Dermis blood vessel endothelial cell (primary cell): ENCODE measurements at places on chromosomes 5 and 9. TPM values are rescaled to one million over a fixed set of nuclear protein-coding genes. Genes with fewer than 3 reads are reported as not detected.

AK1 gene
- total RNA-seq, result 22.0 and 42.2 TPM in 2 replicates

PTGER4 gene
- 12.3 and 23.5 TPM in 2 replicates for total RNA-seq

KLHL3 gene
- total RNA-seq, result 21.1 and 32.6 TPM in 2 replicates

CMYA5 gene
- total RNA-seq, result 0.05 and 0.17 TPM in 2 replicates

CCDC180 gene
- 0.37 and 1.4 TPM in 2 replicates for total RNA-seq

NDOR1 gene
- 3.4 and 5.8 TPM in 2 replicates for total RNA-seq

CEL gene
- 0.14 and 0.17 TPM in 2 replicates for total RNA-seq

ZNF484 gene
- total RNA-seq, result 15.0 and 15.4 TPM in 2 replicates

GRCh38 chr9:682633-683508, 158.6 kb upstream of the DMRT1 start:
- peak; percentile 80 for DNase-seq

GRCh38 chr5:42720251-42720650, 36.4 kb upstream of the CCDC152 start:
- no peak for DNase-seq

DNA sequence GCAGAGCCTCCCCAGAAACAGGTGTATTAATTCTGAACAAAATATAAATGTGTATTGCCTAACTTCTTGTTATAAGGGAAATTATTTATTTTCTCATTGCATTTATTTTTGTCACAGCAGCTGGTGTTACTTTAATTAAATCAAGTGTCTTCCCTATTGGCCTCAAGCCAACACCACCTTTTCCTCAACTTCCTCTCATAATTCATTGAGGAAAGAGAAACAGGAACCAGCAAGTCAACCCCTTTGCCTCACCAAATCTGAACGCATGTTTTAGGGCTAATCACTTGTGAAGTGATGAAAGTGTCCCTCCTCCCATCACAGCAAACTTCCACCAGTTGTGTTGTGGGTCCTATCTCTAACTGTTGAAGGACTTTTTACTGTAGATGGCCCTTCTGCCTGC, 73.1 kb downstream of the DIRAS2 start:
- no peak for DNase-seq

DNA sequence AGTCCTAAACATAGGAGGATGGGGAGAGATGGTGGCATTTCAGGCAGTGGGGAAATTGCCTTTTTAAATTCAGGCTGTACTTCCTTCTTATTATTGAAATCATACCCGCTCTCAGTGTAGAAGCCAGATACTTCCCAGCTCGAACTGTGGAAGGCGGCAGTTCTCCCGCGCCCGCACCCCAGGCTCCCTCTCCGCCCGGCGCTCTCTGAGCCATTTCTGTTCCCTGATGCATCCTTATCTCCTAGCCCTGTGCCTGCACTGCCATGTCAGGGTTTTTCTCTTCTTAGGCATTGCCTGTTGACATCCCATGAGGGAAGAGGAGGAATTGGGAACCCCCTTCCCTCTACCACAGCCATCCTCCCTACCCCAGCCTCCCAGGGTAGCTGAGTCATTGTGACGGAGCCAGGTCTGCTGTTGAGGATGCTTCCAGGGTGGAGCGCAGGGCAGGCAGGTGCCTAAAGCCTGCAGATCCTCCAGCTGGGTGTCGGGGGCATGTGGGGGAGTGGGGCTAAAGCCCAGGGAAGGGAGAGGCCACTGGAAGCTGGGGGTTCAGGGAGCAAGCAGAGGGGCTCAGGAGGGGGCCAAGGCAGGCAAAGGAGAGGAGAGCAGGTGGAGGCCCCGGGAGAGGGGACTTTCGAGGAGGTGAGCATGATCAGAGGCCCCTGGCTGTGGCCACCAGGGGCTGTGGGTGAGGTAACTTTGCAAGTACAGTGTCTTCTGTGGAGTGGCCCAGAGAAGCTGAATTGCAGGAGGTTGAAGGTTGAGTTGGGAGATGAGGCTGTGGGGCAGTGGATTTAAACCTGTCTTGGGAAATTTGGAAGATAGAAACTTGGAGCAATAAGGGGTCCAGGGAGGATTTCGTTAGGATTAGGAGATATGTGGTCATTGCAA, 16.2 kb downstream of the LAMC3 start:
- no peak for DNase-seq

DNA sequence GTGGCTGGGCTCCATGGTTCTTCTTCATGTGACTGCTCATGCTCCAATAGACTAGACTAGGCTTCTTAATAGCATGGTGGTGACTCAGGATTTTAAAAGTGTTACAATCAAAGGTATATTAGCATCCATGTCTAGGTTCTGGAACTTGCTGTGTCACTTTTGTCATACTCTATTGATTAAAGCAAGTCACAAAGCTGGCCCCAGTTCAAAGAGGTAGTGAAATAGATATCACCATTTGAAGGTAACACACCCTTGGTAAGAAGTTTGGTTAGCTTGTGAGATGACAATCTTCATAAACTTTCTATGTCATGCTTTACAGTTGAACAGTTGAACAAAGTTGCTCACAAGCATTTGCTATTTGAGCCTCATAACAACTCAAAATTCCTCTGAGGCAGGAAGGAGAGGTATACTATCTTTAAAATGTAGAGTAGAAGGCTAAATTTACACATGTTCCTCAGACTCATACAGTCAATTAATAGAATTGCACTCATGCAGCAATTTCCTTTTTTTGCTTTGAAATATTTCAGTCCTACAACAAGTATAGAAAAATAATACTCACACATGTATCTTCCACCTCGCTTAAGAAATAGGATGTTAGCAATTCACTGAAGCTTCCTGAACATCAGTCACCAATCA, 56.8 kb upstream of the TMEM252 start:
- no peak for DNase-seq

GRCh38 chr5:160970605-160971191, 118.7 kb upstream of the ATP10B start:
- DNase-seq, result no peak

DNA sequence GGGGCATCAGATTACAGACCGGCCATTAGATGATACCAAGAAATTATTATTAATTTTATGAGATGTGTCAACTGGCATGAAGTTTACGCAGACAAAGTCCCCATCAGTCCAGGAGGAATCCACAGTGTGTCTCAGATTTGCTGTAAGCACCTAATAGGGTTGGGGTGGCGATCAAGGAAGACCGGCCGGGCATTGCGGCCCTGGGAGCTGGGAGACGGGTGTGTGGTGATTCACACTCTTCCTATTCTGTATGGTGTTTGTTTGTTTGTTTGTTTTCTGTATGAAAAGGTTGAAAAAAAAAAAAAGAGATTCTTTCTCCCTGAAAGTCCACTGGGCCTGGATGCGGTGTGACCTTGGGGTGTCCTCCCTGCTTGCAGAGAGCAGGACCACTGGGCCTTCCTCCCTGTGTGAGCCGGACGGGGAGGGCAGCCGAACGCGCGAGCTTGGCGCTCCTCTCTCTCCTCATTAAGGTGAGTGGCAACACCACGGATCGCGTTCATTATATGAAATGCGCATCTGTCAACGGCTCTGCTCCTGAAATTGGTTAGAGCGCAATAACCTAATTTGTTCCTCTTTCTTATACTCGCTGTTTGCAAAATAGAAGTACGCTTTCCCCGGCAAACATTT, 15.1 kb downstream of the RASGEF1C start:
- no peak for DNase-seq

GRCh38 chr9:121194730-121195129, 6.9 kb downstream of the RAB14 start:
- no peak for DNase-seq

DNA sequence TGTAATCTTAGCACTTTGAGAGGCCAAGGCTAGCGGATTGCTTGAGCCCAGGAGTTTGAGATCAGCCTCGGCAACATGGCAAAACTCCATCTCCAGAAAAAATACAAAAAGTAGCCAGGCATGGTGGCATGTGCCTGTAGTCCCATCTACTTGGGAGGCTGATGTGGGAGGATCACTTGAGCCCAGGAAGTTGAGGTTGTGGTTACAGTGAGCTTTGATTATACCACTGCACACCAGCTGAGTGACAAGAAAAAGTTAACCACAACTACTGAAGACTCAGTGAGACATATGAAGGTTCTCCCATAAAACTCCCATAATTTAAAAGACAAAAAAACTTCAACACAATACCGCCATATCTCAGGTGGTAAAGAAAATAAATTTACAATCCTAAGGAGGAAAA, 98.0 kb downstream of the NR6A1 start:
- no peak for DNase-seq

- peak; percentile 81 for DNase-seq
Measured at GRCh38 chr5:157387683-157388093, 72.3 kb upstream of the NIPAL4 start.

DNA sequence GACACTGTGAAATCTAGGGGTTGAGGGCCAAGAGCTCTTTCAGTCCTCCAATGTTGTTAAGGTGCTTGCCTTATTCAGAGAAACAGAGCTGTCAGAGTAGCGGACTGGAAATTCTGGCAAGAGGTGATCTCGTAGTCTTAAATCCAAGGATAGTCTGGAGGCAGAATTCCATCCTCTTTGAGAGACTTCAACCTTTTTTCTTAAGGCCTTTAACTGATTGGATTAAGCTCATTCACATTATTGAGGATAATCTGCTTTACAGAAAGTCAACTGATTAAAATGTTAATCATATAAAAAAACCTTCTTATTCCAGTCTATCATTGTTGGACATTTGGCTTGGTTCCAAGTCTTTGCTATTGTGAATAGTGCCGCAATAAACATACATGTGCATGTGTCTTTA, 243.1 kb upstream of the COX7C start:
- peak; percentile 0 for DNase-seq

DNA sequence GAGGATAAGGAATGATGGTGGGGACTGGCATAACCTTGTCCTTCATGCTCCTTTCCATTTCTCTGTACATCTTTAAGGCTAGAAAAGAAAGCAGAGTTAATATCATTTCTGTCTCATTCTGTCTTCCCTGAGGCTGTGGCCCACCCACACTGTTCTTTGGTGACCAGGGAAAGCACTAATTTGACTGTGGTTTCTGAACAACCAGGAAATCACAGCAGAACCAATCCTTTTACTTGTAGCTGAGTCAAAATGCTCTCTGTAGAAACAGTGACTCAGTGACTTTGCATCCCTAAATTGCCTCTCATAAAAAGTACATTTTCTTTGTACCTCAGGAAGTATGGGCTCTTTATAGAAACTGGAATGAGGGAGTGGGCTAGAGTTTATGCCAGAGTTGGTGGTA, 28.1 kb downstream of the IL33 start:
- DNase-seq, result no peak

- no peak for DNase-seq
Measured at GRCh38 chr9:130770093-130770492, 65.0 kb upstream of the ABL1 start.

DNA sequence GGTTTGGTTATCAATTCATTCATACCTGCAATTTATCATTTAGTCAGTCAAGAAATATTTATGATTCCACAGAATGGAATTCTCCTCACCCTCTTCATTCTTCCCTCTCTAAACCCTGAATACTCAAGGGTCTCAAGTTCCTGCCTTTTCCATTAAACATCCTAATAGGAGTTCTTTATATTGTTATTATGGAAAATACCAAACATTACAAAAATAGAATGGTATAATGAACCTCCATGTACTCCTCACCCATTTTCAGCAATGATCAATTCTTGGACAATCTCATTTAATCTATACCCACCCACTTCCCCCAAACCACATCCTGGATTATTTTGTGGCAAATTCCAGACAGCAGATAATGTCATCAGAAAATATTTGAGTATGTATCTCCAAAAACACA, 74.5 kb downstream of the ADAMTS12 start:
- DNase-seq, result no peak

- DNase-seq, result peak; percentile 92
Measured at GRCh38 chr5:81768935-81769452, 18.1 kb upstream of the SSBP2 start.
